ENCODE measurements at places on chromosomes 2 and 18.

DNA sequence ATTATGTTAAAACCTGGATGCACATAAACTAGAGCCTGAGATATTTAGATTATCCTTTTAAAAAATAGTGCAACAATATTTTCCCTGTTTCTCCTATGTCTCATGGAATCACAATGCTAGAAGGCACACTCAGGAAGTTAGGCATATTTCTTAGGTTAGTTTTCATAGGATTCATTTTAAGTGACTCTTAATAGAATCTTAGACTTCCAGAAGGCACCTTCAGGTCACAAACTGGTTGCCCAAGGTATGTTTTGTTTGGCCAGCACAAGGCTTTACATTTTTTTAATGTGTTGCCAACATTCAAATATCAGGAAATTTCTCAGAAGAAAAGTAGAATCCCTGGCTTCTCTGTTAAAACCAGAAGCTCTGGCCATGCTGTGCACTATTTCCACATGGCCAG is 129.3 kb downstream of the LNPK start:
- no peaks in the 10 kb centered on the region for H3K27me3 ChIP-seq
- no peaks in the 10 kb centered on the region for H3K36me3 ChIP-seq
- no peaks in the 10 kb centered on the region for H3K4me1 ChIP-seq
- H3K4me3 ChIP-seq: no peak overlapping the region
- no peak overlapping the region for H3K27ac ChIP-seq

- H3K36me3 ChIP-seq: no peaks in the 10 kb centered on the region
- peaks cover 47% of the 10 kb centered on the region for H3K27me3 ChIP-seq
- H3K27ac ChIP-seq: no peak overlapping the region
- DNase-seq: no peak
- H3K4me1 ChIP-seq: no peaks in the 10 kb centered on the region
- no peak overlapping the region for H3K4me3 ChIP-seq
Observed at GRCh38 chr2:8513601-8514273, 168.1 kb upstream of the ID2 start.

GRCh38 chr18:34978953-34979608 is 62.1 kb upstream of the MAPRE2 start:
- no peaks in the 10 kb centered on the region for H3K36me3 ChIP-seq
- no peaks in the 10 kb centered on the region for H3K27me3 ChIP-seq
- peak overlapping the region; percentile 97 for H3K4me3 ChIP-seq

DNA sequence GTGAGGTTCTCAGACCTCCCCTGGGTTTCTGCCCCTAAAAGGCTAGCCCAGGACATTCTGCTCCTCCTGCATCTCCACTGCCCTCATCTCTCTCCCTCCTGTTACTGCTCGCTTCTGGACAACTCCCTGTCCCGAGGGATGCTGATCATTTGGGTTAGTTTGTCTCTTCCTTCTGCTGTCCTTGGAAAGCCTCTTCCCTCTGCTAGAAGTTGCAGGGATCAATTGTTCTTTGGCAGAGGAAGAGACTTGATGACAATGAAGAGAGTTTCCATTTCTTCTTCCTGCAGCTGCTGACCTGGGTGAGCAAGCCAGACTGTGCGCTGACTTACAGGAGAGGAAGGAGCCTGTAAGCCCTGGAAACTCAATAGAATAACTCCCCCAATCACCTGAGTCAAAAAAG is 68.9 kb downstream of the RDH14 start:
- no peak for DNase-seq
- no peaks in the 10 kb centered on the region for H3K36me3 ChIP-seq
- H3K4me3 ChIP-seq: no peak overlapping the region

DNA sequence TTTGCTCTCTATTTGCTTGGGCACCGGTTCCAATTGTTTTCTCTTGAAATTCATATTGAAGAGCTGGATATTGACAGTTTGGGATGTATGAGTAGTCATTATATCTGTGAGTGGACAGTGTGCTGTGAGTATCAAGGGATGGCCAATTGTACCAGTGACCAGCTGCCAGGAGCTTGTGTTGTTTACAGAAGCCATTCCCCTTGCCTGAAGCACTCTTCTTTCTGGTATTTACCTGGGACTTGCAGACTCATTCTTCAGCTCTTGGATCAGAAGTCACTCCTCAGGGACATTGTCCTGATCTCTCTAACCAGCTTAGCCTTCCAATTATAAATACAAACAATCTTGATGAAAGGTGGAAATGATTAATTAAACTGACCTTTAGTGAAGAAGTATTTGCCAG is 438.3 kb upstream of the LRATD1 start:
- H3K4me3 ChIP-seq: no peak overlapping the region
- no peak for DNase-seq
- no peak overlapping the region for H3K27ac ChIP-seq
- no peaks in the 10 kb centered on the region for H3K27me3 ChIP-seq
- H3K36me3 ChIP-seq: no peaks in the 10 kb centered on the region

GRCh38 chr2:109188898-109189297 is 59.9 kb downstream of the SH3RF3 start:
- no peak overlapping the region for H3K27ac ChIP-seq
- no peaks in the 10 kb centered on the region for H3K27me3 ChIP-seq
- H3K36me3 ChIP-seq: no peaks in the 10 kb centered on the region
- DNase-seq: no peak

DNA sequence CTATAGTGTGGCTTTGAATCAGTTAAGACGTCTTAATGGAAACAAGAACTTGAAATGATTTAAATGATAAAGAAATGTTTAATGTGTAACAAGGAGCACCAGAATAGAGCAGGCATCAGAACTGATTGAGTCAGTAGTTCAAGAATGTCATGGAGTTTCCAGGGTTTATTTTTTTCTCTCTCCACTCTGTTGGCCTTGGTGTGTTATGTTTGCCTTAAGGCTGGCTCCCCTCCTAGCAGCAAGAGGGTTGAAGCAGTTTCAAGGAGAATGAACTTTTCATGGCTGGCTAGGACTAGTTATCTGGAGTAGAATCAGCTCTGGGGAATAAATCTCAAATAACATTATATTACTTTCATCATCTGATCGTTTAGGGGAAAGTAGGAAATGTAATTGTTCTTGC is 13.4 kb upstream of the GLS start:
- H3K36me3 ChIP-seq: no peaks in the 10 kb centered on the region
- H3K27ac ChIP-seq: no peak overlapping the region
- peaks cover 17% of the 10 kb centered on the region for H3K4me1 ChIP-seq

DNA sequence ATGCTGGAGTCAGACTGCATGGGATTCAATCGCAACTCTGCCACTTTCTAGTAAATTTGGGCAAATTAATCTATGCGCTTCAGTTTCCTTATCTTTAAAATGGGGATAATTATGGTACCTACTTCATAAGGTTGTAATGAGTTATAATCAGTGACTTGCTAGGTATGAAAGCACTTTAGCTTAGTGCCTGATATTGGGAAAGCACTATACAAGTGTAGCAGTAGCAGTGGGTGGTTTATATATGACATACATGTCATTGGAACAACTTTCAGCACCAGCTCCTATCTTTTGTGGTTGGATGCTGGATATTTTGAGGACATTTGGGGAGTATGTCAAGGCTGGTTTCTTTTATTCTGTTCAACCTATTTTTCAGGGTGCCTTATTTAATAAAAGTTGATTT is 277.7 kb downstream of the CAMKMT start:
- H3K4me3 ChIP-seq: no peak overlapping the region
- H3K27me3 ChIP-seq: no peaks in the 10 kb centered on the region

DNA sequence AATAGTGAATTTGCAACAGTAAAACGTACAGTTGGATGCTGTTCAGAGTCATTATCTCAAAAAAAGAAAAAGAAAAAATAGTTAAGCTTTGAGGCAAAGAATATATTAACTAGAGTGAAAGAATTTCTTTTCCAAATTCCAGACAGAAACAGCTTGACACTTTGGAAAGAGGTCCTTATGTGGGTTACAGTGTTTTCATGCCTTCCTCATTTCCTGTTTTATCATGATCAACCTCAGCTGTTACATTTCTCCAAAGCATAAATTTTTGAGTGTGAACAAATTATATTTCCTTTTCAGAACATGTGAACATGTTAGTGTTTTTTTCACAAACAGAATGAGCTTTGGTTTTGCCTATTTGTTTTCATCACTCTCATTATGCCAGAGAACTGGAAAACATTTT is 13.6 kb downstream of the FRZB start:
- no peaks in the 10 kb centered on the region for H3K27me3 ChIP-seq
- no peak overlapping the region for H3K4me3 ChIP-seq
- DNase-seq: no peak
- no peak overlapping the region for H3K27ac ChIP-seq
- H3K36me3 ChIP-seq: no peaks in the 10 kb centered on the region

DNA sequence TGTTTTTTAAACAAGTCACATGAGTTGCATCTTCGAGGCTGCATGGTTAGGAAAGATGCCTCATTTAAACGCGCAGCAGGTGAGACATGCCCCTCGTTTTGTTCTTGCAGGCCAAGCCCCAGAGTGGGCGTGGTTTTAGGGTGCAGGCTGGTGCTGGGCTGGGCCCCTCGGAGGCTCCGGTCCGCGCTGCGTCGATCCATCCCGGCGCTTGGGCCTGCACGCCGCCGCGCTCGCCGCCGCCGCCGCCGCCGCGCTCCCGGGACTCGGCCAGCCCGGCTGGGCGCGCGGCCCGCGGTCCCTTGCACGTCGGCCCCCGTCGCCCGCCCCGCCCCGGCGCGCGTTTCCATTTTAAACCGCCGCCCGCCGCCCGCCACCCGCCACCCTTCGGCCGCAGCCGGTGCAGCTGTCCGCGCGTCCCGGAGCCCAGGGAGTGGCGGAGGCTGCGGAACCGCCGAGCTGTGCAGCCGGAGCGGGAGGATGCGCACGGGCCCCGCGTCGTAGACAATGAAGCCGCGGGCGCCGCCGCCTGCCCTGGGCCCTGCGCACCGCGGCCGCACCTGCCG is 175.5 kb downstream of the AGAP1 start:
- H3K27me3 ChIP-seq: no peaks in the 10 kb centered on the region
- peak overlapping the region; percentile 82 for H3K4me3 ChIP-seq
- peak; percentile 69 for DNase-seq
- H3K4me1 ChIP-seq: peaks cover 53% of the 10 kb centered on the region
- H3K36me3 ChIP-seq: no peaks in the 10 kb centered on the region

DNA sequence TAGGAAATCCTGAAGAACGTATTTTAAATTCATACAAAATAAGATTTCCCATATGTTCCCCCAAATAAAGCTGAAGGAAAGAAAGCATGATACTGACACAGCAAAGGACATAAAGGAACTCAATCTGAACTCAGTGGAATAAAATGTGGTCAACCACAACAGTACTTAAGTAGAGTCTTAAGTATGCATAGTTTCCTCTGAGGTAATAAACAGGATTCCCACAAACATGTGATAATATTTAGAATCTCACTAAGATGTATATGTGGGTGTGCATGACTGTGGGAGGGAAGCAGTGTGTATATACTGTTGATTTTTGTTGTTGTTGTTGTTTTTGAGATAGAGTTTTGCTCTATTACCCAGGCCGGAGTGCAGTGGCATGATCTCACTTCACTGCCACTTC is 69.3 kb downstream of the NOL10 start:
- H3K27me3 ChIP-seq: no peaks in the 10 kb centered on the region

- H3K36me3 ChIP-seq: no peaks in the 10 kb centered on the region
- peaks cover 11% of the 10 kb centered on the region for H3K27me3 ChIP-seq
- no peaks in the 10 kb centered on the region for H3K4me1 ChIP-seq
- no peak overlapping the region for H3K4me3 ChIP-seq
Observed at GRCh38 chr2:235277485-235277884, 216.4 kb upstream of the AGAP1 start.

GRCh38 chr2:119415630-119416029 is 16.0 kb upstream of the TMEM37 start:
- H3K4me3 ChIP-seq: no peak overlapping the region
- no peak overlapping the region for H3K27ac ChIP-seq
- no peak for DNase-seq
- no peaks in the 10 kb centered on the region for H3K36me3 ChIP-seq

DNA sequence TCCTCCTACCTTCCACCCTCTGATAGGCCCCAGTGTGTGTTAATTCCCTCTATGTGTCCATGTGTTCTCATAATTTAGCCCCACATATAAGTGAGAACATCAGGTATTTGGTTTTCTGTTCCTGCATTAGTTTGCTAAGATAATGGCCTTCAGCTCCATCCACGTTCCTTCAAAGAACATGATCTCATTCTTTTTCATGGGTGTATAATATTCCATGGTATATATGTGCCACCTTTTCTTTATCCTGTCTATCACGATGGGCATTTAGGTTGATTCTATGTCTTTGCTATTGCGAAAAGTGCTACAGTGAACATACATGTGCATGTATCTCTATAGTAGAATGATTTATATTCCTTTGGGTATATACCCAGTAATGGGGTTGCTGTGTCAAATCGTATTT is 46.8 kb upstream of the PDE1A start:
- no peak for DNase-seq
- no peak overlapping the region for H3K4me3 ChIP-seq
- no peaks in the 10 kb centered on the region for H3K27me3 ChIP-seq
- no peaks in the 10 kb centered on the region for H3K36me3 ChIP-seq
- no peak overlapping the region for H3K27ac ChIP-seq

GRCh38 chr2:75456825-75457224 is 103.9 kb downstream of the EVA1A start:
- H3K27me3 ChIP-seq: no peaks in the 10 kb centered on the region
- no peaks in the 10 kb centered on the region for H3K36me3 ChIP-seq
- no peak overlapping the region for H3K4me3 ChIP-seq
- no peak overlapping the region for H3K27ac ChIP-seq
- peaks cover 15% of the 10 kb centered on the region for H3K4me1 ChIP-seq

DNA sequence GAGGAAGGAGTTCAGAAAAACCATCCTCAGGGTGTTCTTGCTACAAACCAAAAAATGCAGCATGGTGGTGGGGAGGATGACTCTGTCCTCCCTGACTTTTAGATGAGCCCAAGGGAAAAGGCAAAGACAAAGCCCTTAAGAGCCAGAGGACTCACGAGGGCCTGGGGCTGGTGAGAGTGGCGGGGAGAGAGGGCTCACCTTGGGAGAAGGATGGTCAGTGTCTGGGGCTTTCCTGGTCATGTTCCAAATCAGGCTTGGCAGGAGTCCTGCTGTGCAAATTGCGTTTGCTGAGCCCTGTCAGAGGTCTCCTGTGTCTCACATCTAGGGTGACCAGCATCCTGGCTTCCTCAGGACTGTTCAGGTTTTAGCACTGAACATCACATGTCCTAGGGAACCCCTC is 4.7 kb downstream of the UGT1A1 start:
- H3K36me3 ChIP-seq: no peaks in the 10 kb centered on the region
- no peak overlapping the region for H3K4me3 ChIP-seq
- peaks cover 8% of the 10 kb centered on the region for H3K4me1 ChIP-seq
- DNase-seq: no peak
- peaks cover 63% of the 10 kb centered on the region for H3K27me3 ChIP-seq

DNA sequence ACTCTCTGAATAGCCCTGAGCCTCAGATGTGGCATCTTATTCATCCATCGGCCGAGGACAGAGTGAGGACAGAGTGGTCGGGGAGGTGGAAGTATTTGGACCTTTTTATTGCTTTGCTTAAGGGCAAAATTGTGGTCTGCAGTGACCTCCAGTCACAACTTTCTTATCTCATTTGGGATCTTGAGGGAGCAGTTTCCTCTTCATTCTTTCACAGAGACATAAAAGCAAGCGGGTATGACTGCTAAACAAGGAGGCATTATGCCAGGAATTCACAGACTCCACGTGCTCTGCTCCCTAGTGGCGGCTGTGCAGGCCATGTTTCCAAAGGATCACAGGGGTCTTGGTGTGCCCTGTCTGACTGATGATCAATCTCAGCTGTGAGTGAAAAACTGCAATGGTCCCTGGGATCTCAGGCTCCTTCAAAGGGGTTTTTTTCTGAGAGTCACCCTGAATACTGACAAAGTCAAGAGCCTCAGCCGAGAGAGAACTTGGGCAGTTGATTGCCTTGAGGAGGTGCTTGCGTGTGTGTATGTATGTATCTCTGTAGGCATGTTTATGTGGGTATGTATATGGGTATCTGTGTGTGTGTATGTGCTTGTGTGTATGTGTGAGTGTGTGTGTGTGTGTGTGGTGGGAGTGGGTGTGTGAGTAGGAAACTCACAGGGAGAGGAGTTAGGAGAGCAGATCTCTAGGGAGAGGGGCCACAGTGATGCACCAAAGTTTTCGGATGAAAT is 47.7 kb downstream of the RAPGEF4 start:
- H3K4me1 ChIP-seq: no peaks in the 10 kb centered on the region
- H3K27ac ChIP-seq: no peak overlapping the region
- H3K4me3 ChIP-seq: no peak overlapping the region

Data from HepG2 (cell line).